ENCODE measurements at places on chromosomes 16 and 17.
A peak's percentile ranks its signal among the peaks of the same experiment; 100 is the strongest.

GRCh38 chr16:68733570-68733969 lies 3.5 kb upstream of the CDH1 start:
- DNase-seq, result no peak

DNA sequence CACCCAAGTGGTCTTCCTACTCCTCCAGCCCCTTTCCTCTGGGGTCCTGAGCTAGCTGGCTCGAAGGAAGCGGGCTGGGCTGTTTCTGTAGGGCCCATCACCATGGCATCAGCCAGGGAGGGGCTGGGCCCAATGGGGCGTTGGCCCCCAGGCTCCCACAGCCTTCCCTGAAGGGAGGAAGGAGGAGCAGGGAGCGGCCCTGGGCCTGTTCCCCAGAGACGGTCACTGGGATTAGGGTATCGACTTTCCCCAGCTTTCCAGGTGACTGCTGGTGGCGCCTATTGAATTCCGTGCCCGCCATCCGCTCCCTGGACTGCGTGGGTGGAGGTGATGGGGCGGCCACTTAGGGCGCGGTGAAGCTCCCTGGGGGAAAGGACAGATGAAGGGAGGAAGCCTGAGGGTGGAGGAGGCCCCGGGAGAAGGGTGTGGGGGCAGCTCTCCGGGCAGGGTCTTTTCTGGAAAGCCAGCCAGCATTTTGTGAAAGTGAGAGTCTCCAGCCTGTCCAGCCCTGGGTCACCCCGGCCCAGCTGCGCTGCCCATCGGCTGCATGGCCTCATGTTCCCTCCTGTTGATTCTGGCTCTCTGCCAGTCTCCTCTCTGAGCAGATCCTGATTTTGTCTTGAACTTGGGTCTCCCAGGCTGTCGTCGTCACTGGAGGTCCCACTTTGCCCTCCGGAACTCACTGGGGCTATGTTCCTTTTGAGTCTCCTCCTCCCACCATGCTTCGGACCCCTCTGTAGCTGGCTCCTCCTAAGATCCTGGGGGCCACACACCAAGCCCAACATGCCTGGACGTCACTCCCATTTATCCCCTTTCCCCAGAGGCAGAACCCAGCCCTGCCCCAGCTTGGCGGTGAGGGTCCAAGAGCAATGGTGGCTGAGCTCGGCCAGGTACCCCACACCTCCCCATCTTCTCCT lies 9.8 kb downstream of the NHERF1 start:
- DNase-seq, result no peak

- no peak for DNase-seq
Measured at GRCh38 chr17:20206068-20206467, 196.9 kb downstream of the SPECC1 start.

DNA sequence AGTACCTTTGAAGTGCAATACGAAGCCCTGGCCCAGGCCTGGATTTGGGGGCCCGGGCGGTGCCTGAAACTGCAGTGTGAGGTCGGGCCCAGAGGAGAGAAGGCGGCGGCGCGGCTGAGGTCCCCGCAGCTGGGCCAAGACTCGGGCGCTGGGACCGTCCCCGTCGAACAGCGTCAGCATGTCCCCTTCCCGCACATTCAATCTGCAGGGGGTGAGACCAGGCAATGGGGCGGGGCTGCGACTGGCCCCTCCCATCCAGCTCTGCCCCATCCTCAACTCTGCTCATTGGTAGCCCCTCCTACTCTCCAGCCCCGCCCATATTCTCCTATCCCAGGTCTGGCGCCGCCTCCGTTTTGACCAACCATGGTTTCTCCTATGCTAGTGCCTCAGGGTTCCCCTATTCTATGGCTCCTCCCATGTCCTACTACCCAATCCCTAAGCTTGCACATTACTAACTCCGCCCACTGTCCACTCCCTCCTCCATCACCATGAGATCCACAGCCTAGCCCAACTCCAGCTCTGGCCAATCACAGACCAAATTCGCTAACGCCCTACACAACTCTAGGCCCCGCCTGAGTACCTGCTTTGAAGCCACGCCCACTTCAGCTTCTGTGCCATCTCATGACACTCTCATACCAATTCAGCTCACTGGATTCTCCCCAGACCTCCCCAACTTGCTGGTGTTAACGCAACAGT lies 14.4 kb upstream of the CDIPT start:
- DNase-seq, result peak; percentile 72

DNA sequence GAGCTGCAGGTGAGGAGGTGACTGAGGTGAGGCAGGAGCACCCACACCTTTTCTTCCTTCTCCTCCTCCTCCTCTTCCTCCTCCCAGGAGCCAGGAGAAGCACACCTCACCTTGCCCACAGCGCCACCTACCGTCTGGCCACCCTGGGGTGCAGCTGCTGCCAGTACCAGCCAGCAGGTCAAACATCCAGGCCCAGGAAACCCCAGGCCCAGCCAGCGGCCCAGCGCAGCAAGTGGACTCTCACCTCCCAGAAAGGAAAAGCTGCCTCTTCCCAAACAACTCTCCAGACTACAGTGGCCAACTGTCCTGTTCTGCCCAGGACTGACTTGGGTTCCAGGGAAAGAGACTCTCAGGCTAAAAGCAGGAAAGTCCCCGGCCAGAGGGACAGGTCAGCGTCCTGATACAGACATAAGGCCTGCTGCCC lies 22.7 kb downstream of the PEMT start:
- DNase-seq, result peak; percentile 62

DNA sequence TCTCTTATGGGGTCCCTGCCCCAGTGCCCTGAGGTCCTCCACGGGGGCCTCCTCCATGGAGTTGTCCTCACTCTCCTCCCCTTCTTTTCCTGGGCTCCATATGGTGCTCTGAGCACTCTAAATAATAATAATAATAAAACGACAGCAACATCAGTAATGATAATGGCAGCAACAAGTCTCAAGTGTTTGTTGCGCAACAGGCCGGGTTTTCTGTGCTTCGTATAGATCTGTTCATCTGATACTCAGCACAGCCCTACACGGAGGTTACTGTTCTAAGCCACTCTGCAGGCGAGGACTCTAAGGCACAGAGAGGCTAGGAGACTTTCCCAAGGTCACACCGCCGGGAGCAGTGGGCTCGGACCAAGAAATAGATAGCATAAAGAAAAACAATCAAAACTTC lies 13.7 kb downstream of the CIBAR2 start:
- DNase-seq, result no peak

GRCh38 chr16:10098991-10099390 lies 83.2 kb downstream of the GRIN2A start:
- DNase-seq, result no peak
